ENCODE measurements at places on chromosomes 12 and 14.

- DNase-seq = no peak
These were observed 111.5 kb upstream of the KITLG start for GRCh38 chr12:88691811-88692210.

DNA sequence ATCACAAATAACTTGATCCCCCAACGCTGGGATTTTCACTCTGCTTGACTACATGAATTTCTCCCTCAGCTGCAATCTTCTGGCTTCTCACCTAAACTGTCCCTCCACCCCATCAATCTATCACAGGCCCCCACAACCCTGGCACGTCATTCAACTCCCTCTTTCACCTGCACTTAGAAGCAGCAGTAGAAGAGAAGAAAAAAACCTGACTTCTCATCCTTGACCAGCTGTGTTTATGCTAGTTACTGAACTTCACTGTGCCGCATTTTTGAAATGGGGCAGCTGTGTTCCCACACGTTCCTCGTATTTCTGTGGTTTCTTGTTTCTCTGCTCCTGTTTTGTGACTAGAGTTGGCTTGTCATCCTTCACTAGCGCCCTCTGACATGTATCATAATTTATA, 35.0 kb downstream of the ITPR2 start:
- DNase-seq = no peak

DNA sequence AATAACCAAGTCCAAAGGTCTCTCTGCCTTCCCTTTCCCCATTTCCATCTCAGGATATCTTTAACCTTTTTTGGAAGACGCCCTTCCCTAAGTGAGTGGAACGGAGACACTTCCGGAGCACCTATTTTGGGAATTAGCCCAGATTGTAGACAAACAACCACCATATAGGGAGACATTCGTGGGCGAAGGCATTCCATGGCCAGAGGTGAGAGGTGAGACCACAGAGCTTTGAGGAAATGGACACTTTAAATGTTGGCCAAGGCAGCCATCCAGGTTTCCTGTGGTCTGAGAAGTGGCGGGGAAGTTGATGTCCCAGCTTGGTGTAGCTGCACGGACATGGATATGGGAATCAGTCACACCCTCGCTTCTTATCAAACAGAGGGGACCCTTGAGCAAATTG, 69.4 kb upstream of the BDKRB2 start:
- DNase-seq = no peak

- no peak for DNase-seq
These were observed 36.1 kb downstream of the NCOR2 start for GRCh38 chr12:124531281-124531745.

- DNase-seq = no peak
These were observed 3.5 kb upstream of the KCNK10 start for GRCh38 chr14:88326352-88327103.

DNA sequence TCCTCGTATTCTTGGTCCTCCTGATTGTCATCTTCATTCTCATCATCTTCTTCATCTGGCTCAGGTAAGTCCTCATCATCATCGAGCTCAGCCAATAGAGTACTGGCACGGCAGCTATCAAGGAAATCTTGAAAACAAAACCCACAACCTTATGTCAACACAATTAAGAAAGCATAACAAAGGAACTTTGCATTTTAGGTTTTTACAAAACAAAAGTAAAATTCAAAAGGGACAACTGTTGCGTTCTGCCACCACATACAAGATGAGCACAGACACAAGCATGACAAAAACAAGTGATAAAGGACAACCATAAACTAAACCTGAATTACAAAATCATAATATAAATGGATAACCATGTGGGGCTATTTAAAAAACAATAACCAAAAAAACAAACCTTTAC, 84.7 kb downstream of the HECTD1 start:
- no peak for DNase-seq

- no peak for DNase-seq
These were observed 40.2 kb downstream of the TAOK3 start for GRCh38 chr12:118332511-118332910.

- DNase-seq = no peak
These were observed 77.5 kb upstream of the KRAS start for GRCh38 chr12:25328072-25328712.

DNA sequence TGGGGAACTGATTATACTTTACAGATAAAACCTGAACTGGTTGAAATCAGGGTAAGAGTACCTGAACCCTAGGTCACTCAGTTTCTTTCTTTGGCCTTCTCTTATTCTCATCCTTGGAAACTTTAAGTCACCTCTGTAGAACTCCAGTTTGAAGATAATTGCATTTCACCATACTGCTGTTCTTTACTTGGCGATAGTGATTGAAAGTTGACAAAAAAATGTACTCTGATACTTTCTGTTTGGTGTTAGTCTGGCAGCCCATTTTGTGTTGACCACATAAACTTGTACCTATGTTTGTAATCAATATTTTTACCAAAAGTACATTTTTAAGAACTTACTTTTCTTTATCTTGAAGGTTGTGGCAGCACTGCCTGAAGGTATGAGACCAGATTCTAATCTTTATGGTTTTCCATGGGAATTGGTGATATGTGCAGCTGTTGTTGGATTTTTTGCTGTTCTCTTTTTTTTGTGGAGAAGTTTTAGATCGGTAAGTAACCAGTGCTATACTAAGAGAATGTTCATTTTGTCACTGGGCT, 42.9 kb downstream of the MIA2 start:
- DNase-seq = no peak

GRCh38 chr14:77076113-77076631, 21.9 kb upstream of the CIPC start:
- no peak for DNase-seq

DNA sequence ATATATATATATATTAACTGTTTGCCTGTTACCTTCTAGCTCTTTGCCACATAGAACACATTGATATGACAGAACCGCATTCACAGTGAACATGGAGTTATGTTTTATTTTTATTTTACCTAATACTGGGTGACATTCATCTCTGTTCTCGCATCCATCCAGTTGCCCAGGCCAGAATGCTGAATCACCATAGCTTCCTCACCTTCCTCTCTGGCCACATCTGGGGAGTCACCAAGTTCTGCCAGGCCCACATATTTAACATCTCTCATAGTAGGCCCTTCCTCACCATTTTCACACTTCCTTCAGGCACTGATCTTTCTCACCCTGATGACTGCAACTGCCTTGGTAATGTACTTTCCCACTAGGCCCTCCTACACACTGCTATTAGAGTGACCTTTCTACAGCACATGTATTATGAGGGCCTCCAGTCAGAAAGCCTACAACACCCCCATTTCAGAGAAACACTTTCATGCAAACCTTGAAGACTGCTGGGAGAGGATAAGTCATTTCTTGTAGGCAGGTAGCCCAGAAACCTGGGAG, 106.8 kb downstream of the LGR5 start:
- no peak for DNase-seq

DNA sequence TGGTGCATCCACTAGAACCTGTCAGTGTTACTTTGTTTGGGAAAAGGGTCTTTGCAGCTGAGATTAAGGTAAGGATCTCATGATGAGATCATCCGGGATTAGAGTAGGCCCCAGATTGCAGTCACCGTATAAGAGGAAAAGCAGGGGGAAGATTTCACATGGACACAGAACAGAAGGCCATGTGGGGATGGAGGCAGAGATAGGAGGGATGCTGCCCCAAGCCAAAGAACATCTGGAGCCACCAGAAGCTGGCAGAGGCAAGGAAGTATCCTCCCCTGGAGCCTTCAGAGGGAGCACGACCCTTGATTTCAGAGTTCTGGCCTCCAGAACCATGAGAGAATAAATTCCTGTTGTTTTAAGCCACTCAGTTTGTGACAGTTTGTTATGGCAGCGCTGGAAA, 39.6 kb downstream of the CMKLR1 start:
- DNase-seq = no peak

DNA sequence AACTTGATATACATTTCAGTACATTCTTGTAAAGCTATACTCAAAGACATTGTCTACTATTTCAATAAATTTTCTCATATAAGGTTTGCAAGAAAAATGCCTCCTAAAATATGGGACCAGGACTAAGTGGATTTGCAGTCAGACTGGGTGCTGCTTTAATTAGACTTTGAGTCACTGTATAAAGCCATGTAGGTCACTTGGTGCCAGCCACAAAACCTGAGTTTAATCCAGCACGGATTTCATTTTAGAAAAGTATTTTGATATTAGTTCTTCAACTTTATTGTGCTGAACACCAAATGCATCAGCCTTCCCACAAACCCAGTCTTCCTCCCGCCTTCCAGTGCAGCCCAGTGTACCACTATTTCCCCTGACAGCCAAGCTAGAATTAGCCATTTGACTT, 9.9 kb upstream of the NID2 start:
- no peak for DNase-seq

DNA sequence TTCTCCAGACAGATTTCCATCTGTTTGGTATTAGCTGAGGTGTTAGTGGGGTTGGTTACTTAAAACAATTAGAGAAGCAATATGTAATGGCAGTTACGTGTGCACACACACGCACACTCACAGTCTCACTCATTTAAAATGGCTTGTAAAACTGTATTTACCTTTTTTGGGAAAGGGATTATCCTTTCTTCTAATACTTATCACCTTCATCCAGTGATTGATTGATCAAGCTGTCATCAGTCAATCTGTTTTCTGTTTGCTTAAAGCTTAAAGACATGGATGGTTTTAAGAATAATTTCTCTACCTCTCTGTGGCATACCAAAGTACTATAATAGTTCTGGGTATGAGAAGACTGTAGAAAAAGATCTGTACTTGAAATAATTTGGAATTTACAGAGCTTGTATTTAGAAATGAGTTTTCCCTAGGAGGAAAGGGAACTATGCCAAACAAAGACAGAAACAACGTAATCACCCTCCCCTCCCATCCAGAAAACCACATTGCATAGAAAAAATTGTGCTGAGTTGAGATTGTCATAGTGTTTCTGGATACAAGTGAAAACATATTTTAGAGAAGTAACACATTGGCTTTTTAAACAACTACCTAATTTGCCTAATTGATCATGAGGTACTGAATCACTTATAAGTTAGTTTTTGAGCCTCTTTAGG, 455.8 kb downstream of the PCNX1 start:
- no peak for DNase-seq

GRCh38 chr14:95128140-95128539, 29.2 kb downstream of the DICER1 start:
- DNase-seq = no peak

GRCh38 chr14:65531148-65531547, 118.6 kb downstream of the FUT8 start:
- DNase-seq = no peak

DNA sequence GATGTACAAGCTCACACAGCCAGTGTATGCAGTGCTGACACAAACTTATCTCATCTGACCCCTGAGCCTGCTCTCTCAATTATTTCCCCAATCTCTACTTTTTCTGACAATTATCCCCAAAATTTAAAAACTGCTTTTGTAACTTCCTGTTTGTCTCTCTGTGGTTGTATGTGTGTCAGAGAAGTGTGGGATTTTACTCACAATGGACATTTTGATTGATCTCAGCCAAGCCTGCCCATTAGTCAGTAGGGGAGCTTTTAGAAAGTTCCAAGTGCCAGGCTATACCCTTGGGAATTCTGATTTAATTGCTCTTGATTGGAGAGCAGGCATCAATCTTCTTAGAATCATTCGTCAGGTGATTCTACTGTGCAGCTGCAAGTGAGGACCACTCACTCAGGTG, 64.9 kb upstream of the LMNTD1 start:
- no peak for DNase-seq

DNA sequence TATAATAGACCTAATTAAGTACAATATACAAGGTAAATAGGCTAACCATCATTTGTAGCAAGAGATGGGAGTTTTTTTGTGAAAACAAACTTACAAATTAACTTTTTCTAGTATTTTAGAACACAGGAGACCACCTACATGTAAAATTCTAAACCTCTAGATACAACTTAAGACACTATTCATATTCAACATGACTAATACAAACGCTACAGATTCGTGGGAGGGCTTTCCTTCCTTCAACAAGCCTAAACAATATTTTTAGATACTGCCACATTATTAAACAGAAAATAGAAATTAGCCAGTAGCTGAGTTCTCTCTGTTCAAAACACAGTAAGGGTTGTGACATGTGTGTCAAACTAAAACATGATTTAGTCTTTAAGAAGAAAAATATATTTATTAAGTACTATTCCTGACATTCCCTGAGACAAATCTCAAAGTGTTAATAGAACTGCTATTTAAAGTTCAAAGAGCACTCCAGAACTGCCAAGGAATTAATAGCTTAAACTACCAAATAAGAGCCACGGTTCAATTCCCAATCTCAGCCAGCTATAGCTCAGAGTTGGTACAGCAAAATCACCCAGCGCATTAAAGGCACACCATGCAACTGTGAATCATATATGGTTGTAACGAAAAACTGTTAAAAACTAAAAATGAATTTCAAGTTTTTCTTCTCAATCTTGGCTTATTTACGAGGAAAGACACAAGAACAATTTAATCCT, 10.7 kb downstream of the MED13L start:
- no peak for DNase-seq

GRCh38 chr12:124744659-124745464, 118.8 kb downstream of the SCARB1 start:
- DNase-seq = peak; percentile 90

- no peak for DNase-seq
These were observed 7.8 kb downstream of the IRAK3 start for GRCh38 chr12:66196806-66197205.

GRCh38 chr14:92437729-92438285, 75.8 kb upstream of the RIN3 start:
- no peak for DNase-seq

DNA sequence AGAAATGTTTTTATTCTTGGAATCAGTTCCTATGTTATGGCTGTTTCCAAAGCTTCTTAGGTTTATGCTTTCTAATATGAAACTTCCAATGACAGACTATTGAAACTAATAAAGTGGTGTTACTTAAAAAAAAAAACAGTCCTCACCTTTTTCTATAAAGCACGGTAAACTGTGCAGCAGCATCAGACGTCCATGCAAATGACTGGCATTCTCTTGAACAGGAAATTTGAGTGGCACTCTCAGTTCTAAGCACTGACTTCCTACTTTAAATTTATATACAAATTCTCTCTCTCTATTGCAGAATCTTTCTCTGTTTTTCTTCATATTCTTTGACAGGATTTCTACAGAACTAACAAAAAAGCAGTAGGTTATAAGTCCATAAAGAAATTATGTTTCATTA, 2.8 kb upstream of the RAD51AP1 start:
- DNase-seq = no peak

GRCh38 chr14:92317511-92317910, 5.5 kb upstream of the SLC24A4 start:
- no peak for DNase-seq

DNA sequence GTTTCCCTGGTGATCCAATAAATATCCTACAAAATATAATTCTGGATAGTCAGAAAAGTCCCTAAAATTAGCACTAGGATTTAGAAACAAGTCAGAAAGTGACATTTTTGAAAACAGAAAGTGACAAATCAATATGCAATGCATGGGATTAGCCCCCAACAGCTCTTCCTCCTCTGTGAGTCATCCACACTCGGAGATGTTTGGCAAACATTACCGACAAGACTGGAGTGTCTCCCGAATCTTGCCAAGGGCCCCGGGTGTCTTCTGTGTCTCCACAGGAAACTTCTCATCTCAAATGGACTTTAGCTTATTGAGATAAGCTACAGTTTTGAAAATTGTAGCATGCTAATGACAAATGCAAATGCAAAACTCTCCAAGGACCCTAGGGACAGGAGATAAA, 398.9 kb upstream of the CCDC196 start:
- no peak for DNase-seq

- no peak for DNase-seq
These were observed 50.8 kb upstream of the ISM2 start for GRCh38 chr14:77549451-77549850.

Measured in NCI-H1694 treated with DMSO at 0.1 percent for 48 hours (cell line).